ENCODE measurements at places on chromosomes 13 and 19.

- DNase-seq: peak; percentile 62
These were observed 1.8 kb downstream of the LONP1 start for GRCh38 chr19:5718037-5718578.

DNA sequence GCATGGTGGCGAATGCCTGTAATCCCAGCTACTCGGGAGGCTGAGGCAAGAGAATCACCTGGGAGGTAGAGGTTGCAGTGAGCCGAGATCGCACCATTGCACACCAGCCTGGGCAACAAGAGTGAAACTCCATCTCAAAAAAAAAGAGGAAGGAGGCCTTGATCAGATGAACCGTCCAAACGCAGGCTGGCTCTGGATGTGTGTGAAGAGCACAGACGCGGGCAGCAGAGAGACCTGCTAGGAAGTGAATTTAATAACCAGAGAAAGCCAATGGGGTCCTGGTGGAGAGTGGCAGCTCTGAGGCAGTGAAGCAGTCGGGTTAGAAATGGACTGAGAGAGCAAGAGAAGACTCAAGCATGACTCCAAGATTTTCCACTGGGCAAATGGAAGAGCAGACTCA lies 136.5 kb downstream of the RNF17 start:
- DNase-seq: no peak

GRCh38 chr13:85512421-85512820 lies 286.8 kb downstream of the SLITRK6 start:
- no peak for DNase-seq

GRCh38 chr13:49110913-49111170 lies 109.3 kb upstream of the MLNR start:
- DNase-seq: no peak

Data from brain microvascular endothelial cell (primary cell).